KBM-7 (cell line): ENCODE measurements at places on chromosomes 7 and 10.

DNA sequence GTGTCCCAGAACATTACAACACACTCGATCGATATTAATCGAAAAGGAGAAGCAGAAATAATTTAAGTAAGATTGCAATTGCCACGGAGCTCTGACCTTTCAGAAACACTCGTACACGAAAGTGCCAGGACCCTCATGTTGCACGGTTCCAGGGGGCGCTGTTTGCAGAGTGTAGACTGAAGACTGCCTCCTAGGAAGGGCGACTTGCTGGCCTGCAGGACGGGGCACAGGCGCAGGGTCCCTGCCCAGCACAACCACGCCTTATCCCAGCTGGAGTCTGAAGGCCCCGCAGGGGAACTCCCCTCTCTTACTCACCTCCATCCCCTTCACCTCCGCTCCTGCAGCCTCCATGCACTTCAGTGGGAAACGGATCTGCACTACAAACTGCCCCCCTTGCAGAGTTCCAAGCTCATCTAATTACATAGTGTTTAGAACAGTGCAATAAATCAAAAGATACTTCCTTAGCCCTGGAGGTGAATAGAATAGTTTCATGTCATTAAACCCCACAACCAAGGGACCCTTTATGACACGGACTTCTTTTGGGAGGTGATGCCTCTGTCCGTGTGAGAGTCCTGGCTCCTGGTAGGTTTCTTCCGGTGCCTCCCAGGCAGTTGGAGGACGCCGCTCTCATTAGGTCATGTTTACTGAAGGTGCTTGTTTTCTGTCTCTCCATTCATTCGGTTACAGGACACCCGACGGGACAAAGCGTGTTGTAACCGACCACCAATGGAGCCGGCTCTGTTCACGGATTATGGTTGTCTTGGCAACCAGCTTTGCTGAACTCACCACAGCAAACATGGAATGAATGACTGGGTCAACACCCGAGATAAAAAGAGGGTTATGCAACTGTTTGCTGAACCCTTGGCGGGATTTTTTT lies 262.2 kb downstream of the BAMBI start:
- no peak for DNase-seq

GRCh38 chr7:70094831-70095230 lies 496.6 kb downstream of the AUTS2 start:
- no peak for DNase-seq

DNA sequence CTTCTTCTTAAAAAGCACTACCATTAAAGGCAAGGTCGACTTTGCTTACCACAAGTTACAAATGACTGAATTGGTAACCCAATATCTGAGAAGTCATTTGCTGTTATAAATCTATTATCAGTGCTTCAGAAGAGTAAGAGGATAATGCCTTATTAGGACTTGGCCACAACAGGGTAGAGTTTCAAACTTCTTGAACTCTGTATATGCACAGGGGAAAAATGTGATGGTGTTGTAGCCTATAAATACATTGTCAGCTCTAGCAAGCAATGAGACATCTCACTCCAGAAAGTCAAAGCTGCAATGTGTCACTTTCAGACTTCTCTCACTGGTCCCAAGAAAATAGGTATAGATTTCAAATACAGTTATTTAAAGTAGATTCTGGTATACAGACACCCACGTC lies 9.3 kb downstream of the TFEC start:
- DNase-seq: no peak

DNA sequence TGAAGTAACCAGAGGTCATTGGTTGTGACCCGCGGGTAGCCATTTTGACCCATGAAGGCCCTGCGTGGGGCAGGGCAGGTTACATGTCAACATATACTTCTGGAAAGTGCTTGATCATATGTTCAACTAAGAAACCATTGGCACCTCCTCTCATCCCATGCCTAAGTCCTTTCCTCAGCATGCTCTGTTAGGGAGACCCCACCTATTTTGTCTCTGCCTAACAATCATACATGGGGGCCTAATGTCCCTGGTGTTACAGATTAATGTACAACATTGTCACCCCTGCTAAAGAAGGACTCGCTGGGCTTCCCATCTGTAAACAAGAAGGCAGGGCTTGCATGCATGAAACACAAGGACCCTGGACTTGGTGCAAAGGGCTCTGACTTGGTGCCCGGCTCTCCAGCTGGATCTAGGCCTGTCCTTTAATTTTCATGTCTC lies 133.7 kb upstream of the TNS3 start:
- DNase-seq: no peak
